Hematopoietic multipotent progenitor cell treated with erythropoietin and hydrocortisone succinate and interleukin-3 and kit ligand, for 4 days (in vitro differentiated cells): ENCODE measurements at places on chromosomes 16 and 17.

DNA sequence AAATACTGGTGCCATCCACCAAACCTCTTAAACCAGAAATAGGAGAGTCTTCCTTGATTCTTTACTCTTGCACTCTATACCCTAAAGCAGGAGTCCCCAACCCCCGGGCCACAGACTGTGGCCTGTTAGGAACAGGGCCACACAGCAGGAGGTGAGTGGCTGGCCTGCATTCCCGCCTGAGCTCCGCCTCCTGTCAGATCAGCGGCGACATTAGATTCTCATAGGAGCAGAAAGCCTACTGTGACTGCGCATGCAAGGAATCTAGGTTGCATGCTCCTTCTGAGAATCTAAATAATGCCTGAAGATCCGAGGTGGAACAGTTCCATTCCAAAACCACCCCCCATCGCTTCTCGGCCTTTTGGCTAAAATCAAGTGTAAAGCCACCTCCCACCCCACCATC is 30.3 kb upstream of the SRCIN1 start:
- DNase-seq, result no peak

DNA sequence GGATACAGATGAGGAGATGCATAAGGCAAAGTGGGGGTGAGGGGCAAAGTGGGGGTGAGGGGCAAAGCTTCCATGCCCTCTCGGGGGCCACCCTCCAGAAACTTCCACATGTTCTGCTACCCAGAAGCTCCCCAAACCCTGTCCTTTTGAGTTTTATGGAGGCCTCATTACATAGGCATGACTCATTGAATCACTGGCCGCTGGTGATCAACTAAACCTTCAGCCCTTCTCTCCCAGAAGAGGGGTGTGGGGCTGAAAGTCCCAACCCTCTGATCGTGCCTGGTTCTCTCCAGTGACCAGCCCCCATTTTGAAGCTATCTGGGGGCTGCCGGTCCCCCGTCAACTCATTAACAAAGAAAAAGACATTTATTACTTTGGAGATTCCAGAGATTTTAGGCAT is 27.5 kb downstream of the ITGAE start:
- no peak for DNase-seq

GRCh38 chr17:4043862-4044261 is 79.6 kb upstream of the ATP2A3 start:
- peak; percentile 33 for DNase-seq

DNA sequence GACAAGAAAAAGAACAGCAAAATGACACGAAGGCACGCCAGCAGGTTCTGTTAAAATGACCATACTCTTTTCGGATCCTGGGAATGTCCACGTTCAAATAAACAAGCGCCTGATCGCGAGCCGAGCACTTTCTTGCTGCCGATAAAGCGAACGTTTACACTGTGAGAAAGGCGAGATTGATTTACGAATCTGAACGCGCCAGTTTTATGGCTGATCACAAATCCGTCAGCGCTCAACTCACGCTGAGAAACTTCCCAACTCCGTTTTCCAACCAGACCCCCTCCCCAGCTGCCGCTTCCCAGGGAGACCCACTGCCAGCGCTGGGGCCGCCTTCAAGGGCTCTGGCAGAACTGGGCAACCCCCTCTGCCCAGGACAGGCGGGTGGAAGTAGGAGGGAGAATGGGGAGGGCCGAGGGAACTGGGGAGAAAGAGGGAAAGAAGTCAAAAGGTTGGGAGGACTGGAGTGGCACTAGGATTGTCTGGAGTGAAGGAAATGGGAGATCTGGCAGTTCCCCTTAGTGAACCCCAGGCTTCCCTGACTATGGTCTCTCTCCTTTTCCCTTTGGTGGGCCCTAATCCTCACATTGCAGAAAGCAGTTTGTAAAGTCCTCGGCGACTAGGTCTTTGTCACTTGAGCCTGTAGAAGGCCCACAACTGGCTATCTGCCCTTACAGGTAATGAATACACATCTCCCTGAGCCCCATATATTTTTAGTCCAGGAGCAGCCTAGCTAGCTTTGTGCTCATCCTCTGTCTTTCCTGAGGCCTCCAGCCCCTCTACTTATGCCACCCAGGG is 6.9 kb downstream of the HOXB4 start:
- no peak for DNase-seq

GRCh38 chr17:65061646-65062045 is 5.1 kb upstream of the GNA13 start:
- no peak for DNase-seq

DNA sequence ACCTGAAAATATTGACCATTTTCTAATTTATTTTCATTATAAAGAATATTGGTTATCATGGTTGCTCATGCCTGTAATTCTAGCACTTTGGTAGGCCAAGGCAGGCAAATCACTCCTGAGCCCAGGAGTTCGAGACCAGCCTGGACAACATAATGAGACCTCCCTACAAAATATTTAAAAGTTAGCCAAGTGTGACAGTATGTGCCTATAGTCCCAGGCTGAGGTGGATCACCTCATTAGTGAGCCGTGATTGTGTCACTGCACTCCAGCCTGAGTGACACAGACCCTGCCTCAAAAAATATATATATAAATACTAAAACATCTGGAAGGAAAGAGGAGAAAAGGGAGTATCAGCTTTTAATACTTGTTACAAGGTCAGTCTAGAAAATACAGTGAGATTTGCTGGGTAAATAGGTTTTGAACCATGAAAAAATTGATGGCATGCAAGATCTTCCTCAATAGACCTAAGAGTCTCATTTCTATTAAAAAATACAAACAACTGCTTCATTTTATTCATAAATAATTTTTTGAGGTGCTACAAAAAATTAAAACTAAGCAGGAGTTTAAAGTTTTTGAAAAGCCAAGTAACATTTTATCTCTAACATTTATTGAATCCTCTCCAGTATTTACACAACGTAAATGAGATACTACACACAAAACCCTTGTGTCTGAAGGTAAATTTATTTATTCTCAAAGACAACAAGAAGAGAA is 47.7 kb downstream of the TUBD1 start:
- no peak for DNase-seq

- no peak for DNase-seq
Observed at GRCh38 chr16:68244481-68244902, 681 bp upstream of the PLA2G15 start.

DNA sequence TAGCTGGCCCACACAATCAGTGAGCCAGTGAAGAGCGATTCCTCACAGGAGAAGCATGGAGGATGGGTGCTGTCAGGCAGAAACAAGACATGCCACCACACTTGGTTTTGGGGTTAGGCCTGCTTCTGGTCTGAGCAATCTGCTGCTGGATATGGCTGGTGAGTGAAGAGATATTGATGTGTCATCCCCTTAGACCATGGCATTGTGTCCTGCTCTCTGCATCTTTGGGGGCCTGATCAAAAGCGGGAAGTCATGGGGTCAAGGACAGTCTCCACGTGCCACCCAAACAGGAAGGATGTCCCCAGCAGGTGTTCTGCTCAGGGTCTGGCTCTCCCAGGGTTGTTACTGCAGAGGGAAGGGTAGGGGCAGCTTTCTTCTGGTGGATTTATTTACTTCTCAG is 140.7 kb downstream of the PRKCB start:
- DNase-seq, result peak; percentile 71

DNA sequence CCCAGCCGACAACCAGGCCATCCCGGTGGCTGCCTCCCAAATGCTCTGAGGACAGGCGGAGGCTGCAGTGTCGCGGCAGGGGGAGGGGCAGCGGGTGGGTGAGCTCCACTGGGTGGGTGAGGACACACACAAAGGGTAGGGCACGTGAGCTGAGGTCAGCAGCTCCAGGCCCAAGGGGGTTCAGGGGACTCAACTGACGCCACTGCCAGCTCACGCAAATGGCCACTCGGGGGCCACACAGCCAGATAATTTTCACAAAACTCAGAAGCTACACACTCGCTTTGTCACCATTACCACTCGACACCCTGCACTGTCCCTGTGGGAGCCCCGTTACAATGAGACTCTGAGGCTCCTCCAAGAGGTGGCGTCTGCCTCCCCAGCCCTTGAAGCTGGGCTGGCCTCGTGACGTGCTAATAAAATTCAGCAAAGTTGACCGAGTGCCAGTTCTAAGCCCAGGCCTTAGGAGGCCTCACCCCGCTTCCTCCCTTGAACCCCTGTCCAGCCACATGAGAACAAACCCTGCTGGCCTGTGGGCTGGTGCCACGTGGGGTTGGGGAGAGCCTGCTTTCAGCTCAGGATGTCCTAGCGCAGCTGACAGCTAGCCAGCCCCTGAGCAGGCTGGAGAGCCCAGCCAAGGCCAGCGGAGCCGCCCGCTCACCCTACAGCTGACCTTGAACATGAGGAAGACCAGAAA is 56.9 kb downstream of the RMI2 start:
- no peak for DNase-seq

- no peak for DNase-seq
Observed at GRCh38 chr17:46159686-46160085, 33.5 kb downstream of the KANSL1 start.

DNA sequence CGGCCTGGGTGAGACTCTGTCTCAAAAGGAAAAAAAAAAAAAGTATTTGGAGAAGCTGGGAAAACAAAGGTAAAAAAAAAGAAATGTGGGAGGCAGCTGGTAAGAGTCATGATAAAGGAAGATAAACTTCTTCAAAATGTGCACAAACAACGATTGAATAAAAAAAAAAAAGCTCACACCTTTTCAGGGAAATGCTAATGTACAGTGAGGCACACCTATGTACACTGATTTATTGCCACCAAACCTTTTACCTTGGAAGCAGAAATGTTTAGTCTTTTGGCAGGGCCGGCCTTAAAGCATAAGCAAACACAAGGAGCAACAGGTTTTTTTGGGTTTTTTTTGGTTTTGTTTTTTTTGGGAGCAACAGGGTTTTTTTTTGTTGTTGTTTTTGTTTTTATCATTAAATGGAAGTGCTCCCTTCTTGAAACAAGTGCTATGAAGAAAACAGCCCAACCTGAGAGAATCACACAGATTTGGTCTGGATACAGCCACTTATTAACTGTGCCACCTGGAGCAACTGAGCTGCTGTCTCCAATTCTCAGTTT is 29.8 kb upstream of the KCNJ2 start:
- DNase-seq, result no peak

- no peak for DNase-seq
Observed at GRCh38 chr17:21276264-21276588, 8.3 kb upstream of the MAP2K3 start.

GRCh38 chr17:45131616-45132319 is 547 bp downstream of the PLCD3 start:
- DNase-seq, result peak; percentile 63
